Hypothalamus (tissue), 51 donors: ENCODE measurements at places on chromosomes 7 and 10.

- DNase-seq = no peak
These were observed 1.8 kb downstream of the WASL start for GRCh38 chr7:123746931-123747488.

DNA sequence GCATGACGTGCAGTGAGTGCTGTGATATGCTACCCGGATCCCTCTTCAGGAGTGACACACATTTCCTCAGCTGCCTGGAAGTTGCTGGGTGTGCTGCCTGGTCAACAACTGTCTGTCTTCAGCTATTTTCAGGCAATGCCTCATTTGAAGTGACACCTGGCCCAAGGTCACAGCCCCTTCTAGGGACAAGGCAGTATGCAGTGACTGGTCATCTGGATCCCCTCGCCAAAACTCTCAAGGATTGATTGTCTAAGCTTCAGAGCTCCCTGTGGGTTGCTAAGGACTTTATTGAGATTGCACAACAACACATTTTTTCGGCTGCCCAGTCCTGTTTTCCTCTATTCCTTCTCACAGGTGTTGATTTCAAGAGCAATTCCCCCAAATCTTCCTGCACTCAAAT, 108.8 kb downstream of the GNAI1 start:
- no peak for DNase-seq

DNA sequence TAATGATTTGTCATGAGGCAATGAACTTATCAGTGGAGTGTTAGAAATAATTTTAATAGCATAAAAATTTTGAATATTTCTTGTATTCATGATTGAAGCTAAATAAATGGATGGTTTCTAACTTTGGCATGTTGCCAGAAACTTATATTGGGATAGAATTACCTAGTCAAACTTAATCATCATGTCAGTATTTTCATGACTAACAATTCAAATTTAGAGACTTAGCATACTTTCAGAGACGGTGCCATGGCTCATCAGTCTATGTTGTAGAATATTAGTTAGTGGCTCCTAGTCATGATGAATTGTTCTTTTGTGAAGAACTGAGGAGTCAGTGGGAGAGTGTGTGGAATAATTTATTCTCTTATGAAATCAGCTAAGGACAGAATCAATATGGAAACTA, 599.6 kb upstream of the POT1 start:
- DNase-seq = no peak

DNA sequence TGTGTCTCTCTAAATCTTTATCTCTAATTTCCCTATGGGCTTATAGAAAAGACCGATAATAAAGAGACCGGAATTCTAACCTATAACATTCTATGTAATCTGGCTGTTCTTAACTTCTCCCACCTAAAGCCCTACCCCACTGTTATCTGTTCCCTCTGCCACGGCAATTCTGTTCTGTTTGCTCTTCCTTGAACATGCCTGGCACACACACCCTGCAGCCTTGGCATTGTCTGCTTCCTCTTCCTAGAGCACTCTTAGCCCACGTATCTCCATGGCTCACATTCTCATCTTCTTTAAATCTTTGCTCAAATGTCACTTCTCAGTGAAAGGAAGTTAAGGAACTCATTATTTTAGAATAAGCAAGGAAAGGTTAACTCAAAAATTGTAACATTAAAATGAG, 309.2 kb downstream of the GPR158 start:
- no peak for DNase-seq

DNA sequence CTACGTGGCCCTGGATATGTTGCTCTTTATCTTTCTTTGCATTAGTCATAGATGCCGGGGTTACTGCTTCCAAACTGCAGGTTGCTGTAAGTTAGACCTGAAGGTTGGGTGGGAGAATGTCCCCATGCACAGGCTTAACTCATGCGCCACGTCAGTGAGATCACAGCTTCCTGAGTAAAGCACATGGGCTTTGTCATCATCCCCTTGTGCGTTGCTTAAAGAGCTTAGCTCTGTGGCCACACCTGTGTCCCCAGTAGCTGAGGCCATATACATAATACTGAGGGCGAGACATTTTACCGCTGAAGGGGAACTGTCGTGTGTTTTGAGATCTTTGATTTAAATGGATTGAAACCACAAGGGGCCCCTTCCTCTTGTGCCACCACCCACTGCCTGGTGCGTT, 45.8 kb upstream of the BTBD16 start:
- DNase-seq = no peak

GRCh38 chr7:155893176-155893575, 80.9 kb upstream of the SHH start:
- no peak for DNase-seq

- DNase-seq = no peak
These were observed at the start of gene C7orf33 for GRCh38 chr7:148590471-148590870. Gene C7orf33, plus strand, starts transcription at chr7:148590766. Its CDS starts 160 bp downstream, at chr7:148590926.

DNA sequence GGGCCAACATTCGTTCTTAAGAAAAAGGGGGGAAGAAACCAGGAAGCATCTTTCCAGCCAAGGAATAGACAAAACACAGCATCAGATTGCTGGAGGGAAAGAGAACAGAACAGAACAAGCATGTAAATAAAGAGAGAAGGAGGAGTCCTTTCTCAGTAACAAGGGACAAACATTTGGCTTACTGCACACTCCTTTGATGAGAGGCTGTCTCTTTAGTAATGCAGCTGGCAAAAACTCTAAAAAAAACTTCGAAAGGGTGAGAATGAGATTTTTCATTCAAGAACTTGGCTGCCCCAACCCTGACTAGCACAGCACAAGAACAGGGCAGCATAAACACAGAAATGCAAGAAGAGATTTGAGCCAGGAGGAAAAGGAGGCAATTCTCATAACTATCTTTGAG, 38.9 kb upstream of the IL6 start:
- DNase-seq = no peak

GRCh38 chr7:154591544-154591943, 411.4 kb downstream of the PAXIP1 start:
- DNase-seq = peak; percentile 74

GRCh38 chr7:119903085-119903484, 369.9 kb upstream of the KCND2 start:
- DNase-seq = no peak

DNA sequence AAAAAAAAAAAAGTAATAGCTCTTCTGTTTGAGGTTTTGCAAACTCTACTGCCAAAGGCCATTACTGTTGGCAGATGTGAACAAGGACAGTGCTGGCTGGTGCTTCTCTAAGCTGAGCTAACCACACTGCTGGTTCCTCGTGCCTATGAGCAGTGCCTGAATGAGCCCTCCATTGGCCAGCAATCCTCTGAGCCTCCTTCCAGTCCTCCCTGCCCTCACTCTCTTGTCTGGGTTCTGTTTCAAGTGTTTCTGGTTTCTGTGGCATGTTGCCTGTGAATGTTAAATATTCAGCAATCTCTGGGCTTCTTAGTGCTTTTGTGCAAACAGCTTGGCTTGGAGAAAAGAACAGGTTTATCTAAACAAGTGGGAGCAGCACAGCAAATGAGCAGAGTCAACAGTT, 161.3 kb upstream of the AUTS2 start:
- no peak for DNase-seq

GRCh38 chr10:89646889-89647657, 2.0 kb upstream of the PANK1 start:
- no peak for DNase-seq

DNA sequence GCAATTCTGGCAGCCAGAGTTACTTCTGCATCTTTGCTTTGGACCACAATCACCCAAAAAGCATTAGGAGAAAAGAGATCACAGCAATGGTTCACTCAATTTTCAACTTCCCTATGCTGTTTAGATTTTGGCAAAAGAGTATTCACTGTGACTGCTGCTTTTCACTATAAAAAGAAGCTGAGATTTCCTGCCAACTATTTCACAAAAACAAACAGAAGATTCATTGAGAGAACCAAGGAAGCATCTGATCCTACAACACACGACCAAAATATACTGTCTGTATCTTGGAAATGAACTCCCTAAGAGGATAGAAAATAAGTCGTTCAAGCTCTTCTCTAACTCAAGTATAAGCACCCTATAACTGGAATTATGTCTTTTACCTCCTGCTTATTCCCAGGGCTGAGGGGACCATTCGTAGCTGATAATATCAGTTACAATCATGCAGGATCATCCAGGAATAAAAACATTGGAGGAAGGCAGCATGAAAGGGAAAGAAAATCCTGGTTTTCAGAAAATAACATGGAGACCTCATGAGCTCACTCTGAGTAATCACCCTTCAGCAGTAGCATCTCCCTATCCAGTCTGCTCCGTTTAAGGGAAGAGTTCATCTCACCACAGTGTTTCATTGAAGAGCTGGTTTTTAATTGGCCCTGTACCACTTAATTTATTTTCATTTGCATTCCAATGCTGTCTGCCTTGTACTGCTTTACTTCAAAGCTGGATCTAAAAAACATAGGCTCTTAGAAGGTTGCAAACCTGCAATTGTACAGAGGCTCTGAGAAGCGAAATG, 256.2 kb downstream of the PAXIP1 start:
- DNase-seq = no peak

- no peak for DNase-seq
These were observed 185.0 kb upstream of the TMEM196 start for GRCh38 chr7:19958309-19958896.

GRCh38 chr7:131021460-131021859, 287.5 kb upstream of the KLF14 start:
- no peak for DNase-seq

DNA sequence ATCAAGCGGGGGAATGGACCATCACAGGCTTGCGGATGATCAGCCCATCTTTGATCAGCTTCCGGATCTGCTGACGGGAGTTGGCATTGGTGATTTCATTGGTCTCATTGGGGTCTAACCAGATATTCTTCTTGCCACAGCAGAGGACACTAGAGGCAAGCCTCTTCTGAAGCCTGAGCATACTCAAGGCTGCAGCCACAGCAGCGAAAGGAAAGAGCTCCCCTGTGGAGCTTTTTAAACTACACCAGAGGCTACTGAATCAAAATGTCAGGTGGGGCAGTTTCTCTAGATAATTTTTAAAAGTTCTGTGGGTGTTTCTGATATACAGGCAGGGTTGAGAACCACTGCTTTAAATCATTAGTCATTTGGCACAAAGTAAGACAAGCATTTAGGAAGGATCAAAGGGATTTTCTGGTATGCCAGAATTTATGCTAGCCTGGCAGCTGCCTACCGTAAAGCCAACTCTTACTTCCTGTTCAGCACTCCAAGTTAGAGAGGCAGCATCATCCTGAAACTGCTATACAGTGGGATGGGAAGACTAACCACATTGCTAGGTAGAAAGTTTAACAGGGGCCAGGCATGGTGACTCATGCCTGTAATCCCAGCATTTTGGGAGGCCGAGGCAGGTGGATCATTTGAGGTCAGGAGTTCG, 7.0 kb downstream of the NAPEPLD start:
- DNase-seq = no peak

- no peak for DNase-seq
These were observed 245.5 kb downstream of the SKAP2 start for GRCh38 chr7:26618898-26619297.

- DNase-seq = no peak
These were observed 15.0 kb downstream of the HTRA1 start for GRCh38 chr10:122476333-122476695.

DNA sequence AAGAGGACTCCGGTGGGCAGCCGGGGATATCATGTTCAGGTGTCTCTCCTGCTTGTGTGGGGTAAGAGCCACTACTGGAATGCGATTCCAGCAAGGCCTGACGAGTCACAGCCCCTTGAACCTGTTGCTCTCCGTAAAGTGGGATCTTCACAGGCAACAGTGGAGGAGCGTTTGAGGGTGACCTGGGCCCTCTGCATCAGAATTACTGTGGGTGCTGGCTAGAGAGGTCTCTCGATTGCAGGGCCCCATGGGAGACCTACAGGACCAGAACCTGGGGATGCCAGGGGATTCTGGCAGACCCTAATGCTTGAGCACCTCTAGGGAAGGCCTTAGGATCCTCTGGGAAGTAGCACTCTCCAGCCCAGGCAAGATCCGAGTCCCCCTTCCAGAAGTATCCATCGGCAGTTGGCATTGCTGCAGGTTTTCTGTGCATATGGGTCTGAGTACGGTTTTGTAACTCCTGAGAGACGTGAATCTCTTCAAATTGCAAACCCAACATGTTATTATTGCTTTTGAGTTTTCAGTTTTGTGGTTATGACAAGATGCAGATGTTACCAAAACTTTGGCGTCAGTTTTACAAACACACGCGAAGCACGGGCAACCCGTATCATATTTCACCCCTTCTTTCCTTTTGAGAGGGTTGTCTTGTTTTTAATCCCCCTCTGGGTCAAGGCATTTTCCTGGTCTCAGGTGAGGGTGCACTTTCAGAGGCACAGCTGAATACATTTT, 4.6 kb downstream of the MGMT start:
- no peak for DNase-seq

- DNase-seq = no peak
These were observed 105.5 kb downstream of the TRIM24 start for GRCh38 chr7:138565451-138566114.

- DNase-seq = no peak
These were observed 970.9 kb upstream of the LRRN3 start for GRCh38 chr7:110119883-110120581.

DNA sequence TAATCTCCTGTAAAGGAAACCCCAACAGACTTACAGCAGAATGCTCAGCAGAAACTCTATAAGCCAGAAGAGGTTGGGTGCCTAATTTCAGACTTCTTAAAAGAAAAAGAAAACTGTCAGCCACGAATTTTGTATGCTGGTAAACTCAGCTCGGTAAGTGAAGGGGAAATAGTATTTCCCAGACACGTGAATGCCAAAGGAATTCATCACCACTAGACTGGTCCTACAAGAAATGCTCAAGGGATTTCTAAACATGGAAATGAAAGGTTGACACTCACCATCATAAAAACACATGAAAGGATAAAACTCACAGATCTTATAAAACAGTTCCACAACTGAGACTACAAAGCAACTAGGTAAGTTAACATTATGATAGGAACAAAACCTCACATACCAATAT, 68.6 kb downstream of the GLCCI1 start:
- no peak for DNase-seq

GRCh38 chr10:79947083-79947415, 1.9 kb downstream of the SFTPD start:
- DNase-seq = no peak
